ENCODE measurements at places on chromosomes 3 and 15.

- no peak for DNase-seq
Measured at GRCh38 chr15:51425517-51426040, 84.1 kb downstream of the GLDN start.

DNA sequence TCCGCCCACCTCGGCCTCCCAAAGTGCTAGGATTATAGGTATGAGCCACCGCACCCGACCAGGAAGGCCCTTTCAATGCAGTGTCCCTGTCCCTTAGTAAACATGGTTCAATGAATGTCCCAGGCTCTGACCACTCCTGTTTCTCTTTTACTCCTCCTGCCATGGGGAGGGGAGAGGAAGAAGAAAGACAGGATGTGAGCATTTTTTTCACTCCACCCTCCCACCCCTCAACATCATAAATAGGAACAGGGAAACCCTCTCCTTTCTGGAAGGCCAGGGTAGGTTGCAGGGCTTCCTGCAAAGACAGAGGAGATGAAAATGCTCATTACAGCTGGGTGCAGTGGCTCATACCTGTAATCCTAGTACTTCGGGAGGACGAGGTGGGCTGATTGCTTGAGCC, 7.5 kb upstream of the TATDN2 start:
- DNase-seq: no peak

- no peak for DNase-seq
Measured at GRCh38 chr3:150238995-150239619, 169.0 kb upstream of the TSC22D2 start.

- DNase-seq: no peak
Measured at GRCh38 chr3:118181274-118181673, 853.4 kb downstream of the IGSF11 start.

DNA sequence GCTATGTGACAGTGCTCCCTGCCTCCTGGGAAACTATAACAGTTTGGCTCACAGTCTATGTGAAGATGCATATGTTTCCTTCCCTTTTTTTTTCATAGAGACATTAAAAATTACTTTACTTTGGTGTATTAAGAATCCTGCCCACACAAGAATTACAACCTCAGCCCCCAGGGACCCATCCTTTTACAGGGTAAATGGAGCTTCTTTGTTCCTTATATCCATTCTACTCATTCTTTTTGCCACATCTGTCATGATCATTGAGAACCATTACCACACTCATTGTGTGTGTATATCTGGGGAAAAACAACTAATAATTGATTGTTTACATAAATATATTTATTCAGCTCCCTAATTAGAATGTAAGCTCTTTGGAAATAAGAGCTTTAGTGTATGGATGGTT, 157.4 kb downstream of the SSR3 start:
- DNase-seq: no peak

GRCh38 chr3:19947549-19948225, 790 bp downstream of the RAB5A start:
- DNase-seq: peak; percentile 66

GRCh38 chr3:129346695-129347457, 68.2 kb downstream of the HMCES start:
- no peak for DNase-seq

DNA sequence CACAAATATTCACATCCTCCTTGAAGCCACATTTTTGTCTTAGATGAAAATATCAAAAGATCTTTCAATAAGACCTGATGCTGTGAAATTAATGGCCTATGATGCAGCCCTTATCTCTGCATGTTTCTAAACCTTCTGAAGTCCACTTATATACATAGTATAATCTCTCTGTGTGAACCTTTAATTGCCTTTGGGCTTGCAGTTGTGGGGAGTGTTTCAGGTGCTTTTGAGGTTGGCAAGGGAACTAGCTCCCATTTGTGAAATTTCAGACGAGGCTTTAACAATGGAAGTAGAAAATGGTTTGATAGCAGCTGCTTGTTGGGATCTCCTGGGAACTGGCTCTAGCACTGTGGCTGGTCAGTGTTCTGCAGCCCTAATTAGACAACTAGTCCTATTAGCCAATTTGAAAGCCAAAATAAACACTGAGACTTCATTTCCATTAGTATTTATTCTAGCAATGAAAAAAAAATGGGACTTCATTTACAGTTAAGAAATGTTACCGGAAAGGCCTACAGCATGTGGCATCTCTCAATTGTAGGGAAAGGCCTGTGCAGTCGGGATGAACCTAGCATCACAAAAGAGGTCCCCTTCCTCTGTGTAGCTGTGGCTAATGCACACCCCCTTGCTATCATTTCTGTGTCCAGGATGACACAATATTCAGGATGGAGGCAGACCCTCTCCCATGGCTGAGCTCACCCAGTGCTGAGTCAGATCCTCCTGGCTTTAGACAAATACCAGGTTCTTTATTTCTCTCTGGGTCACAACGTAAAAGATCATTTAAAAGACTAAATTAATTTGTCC, 140.7 kb upstream of the TRIM42 start:
- no peak for DNase-seq

- no peak for DNase-seq
Measured at GRCh38 chr3:66098436-66098835, 59.7 kb upstream of the MAGI1 start.

DNA sequence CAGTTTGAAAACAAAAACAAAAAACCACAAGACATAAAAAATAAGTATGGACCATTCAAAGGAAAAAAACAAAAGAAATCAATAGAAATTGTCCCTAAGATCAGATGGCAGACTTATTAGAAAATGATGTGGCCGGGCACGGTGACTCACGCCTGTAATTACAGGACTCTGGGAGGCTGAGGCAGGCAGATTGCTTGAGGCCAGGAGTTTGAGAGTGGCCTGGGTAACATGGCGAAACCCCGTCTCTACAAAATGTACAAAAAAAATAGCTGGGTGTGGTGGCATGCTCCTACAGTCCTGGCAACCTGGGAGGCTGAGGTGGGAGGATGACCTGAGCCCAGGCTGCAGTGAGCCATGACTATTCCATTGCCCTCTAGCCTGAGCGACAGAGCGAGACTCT, 16.6 kb downstream of the SPCS1 start:
- no peak for DNase-seq

GRCh38 chr15:40789119-40789518, 17.8 kb upstream of the ZFYVE19 start:
- DNase-seq: no peak

GRCh38 chr3:69352305-69353087, 33.4 kb downstream of the FRMD4B start:
- no peak for DNase-seq

GRCh38 chr15:58738046-58738707, 11.3 kb downstream of the ADAM10 start:
- no peak for DNase-seq

DNA sequence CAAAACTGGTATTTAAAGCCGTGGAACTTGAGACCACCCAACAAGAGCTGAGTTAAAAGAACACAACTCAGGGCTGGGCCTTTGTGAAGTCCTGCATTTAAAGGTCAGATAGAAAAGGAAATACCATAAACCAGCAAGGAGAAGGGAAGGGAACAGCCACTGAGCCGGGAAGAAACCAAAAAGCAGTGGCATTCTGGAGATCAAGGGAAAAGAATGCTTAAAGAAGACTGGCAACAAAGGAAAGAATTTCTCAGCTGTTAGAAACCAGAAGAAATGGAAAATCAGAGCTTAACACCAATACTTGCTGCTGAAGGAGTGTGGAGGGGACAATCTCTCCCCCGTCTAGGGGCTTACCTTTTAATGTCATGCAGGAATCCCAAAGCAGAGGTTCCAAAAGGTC, 247.4 kb upstream of the CHRNA7 start:
- no peak for DNase-seq

GRCh38 chr3:123818324-123818920, 65.7 kb downstream of the MYLK start:
- DNase-seq: no peak

- no peak for DNase-seq
Measured at GRCh38 chr3:152321200-152321954, 52.6 kb downstream of the MBNL1 start.

DNA sequence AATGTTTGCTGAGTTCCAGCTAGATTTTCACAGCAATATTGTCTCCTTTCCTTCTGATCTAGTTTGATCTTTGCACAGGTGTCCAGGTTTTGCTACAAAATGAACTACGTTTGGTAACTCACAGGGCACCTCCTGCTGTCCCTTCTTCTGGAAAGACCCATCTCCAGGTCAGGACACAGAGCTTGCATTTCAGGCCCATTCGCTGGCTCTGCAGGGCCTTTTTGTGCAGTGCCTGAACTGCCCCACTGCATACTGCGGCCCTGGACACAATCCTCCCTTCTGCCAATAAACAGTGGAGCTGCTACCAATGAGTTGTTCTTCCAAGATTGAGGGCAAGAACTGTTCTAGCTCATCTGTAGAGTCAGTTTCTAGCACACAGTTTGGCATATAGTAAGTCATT, 50.7 kb upstream of the BDH1 start:
- no peak for DNase-seq

- no peak for DNase-seq
Measured at GRCh38 chr3:17755836-17756235, 13.4 kb upstream of the TBC1D5 start.

GRCh38 chr15:80817901-80818300, 38.7 kb downstream of the CEMIP start:
- DNase-seq: no peak

GRCh38 chr15:25508369-25509002, 69.7 kb upstream of the UBE3A start:
- no peak for DNase-seq

DNA sequence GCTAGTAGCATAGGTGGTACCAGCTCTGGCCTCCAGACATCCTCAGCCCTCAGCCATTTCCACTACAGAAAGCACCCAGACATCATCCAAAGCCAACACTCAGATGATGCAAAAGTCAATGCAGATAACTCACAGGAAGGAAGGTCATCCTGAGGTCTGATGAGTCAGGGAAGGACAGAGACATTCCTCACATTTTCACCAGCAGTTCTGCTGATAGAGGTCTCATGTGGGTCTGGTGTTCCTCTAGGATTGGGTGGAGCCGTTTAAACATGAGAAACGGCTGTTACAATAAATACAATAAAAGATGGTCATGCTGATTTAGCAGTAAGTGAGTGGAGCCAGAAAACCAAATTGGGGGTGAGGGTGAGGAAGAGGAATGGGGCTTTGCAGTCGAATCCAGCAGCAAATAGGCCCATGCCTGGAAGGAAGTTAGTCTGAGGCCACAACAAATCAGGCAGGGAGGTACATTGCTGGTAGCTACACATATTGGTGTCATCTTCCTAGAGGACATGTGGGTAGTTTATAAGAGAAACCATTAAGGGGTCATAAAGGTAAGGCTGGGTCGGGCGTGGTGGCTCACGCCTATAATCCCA, 33.3 kb upstream of the FLNB start:
- DNase-seq: no peak

GRCh38 chr3:115982629-115983028, 359.3 kb downstream of the GAP43 start:
- no peak for DNase-seq
